ENCODE measurements at places on chromosomes 7 and 10.

DNA sequence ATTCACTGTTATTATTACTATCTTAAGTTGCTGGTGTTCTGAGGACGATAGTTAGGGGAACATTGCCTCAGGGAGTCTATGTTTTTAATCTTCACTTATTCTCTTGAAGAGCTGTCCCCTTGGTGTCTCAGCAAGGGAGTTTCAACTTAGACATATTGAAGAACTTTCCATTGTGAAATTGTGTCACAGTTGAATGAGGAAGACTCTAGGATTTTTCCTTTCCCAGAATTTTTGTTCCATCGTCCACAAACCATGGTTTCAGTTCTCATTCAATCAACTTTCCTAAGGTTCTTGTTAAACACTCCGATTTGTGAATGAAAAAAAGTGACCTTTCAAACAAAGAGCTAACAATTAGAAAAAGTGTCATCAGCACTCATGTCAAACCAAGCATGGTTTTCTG, 128.3 kb downstream of the GATA3 start:
- DNase-seq: no peak

DNA sequence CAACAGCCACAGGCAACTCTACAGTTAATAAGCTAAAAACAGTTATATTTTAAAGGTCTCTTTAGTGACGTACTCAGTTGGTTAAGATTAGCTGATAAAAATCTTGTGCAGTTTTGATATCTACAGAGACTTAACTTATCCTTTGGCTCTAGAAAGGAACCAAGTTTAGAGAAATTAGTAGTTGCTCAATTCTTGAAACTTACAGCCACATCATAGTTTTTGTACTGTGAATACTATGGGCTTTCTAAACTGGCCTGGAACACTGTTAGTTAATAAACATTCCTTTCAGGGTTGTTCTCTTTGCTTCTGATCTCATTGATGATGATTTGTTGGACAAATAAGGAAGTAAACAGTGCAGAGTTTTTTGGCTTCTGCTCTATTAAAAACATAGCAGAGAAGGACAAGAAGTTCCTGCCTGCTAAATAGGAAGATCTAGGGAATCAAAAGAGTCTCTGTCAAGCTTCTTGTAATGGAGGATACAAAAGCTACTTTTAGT, 73.1 kb downstream of the MKLN1 start:
- DNase-seq: no peak

GRCh38 chr10:110918643-110919348, at the start of gene BBIP1:
Gene BBIP1 (minus strand): TSS chr10:110919180. CDS start chr10:110918157, 1,023 bp downstream.
- DNase-seq: no peak

DNA sequence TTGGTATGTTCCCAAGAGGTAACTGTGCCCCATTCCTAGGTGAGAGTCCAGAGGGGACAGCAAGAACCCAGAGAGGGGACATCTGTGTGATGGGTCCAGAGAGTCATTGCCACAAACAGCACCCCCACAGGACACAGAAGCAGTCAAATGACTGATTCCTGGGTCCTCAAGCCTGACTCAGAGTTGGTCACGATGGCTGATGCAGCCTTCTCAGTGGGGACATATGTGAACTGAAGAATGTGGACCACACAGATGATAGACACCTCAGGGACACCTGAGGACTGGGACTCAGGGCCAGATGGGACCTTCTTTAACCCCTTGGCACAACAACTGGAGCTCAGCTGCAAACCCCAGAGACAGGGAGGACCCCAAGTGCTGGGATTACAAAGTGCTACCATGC, 96.5 kb downstream of the STRA8 start:
- no peak for DNase-seq

GRCh38 chr10:132319853-132320653, 11.9 kb upstream of the LRRC27 start:
- peak; percentile 64 for DNase-seq

- DNase-seq: no peak
Observed at GRCh38 chr7:113083132-113083815, 3.4 kb downstream of the GPR85 start.

DNA sequence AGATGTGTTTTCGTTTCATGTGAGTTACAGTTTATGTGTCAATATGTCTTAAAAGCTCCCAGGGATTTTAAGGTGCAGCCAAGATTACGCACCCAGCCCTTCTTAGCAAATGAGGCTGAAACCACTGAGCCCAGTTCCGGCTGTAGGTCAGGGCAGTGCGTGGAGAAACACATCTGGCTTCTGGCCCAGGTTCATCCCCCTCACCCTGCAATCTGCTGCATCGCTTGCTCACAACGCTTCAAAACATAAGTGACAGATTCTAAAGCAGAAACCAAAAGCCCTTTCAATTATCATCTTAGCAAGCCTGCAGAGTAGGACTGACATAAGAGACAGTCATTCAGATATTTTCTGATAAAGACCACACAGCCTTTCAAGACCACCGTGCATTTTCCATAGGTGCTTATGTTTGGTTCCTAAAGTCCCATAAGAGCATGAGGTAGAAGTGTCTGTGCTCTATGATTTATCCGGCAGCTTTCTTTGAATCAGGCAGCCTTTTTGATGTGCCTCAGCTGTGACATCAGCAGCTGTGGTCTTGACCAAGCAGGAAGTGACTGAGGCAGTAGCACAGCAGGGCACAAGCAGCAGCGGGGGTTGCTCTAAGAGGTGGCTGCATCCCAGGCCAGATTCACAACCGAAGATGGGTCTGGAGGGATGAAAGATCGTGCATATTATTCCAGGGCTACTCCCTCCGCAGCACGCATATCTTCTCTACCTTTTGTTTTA, 72.1 kb upstream of the LYZL2 start:
- no peak for DNase-seq

- DNase-seq: peak; percentile 70
Observed at GRCh38 chr10:95290461-95291364, at the start of gene PDLIM1. Gene PDLIM1 (minus strand): TSS chr10:95291003. CDS start chr10:95290915, 88 bp downstream.

- DNase-seq: no peak
Observed at GRCh38 chr10:49382226-49382625, 13.7 kb downstream of the DRGX start.

- DNase-seq: peak; percentile 80
Observed at GRCh38 chr10:95755511-95756004, 405 bp upstream of the ENTPD1 start.

DNA sequence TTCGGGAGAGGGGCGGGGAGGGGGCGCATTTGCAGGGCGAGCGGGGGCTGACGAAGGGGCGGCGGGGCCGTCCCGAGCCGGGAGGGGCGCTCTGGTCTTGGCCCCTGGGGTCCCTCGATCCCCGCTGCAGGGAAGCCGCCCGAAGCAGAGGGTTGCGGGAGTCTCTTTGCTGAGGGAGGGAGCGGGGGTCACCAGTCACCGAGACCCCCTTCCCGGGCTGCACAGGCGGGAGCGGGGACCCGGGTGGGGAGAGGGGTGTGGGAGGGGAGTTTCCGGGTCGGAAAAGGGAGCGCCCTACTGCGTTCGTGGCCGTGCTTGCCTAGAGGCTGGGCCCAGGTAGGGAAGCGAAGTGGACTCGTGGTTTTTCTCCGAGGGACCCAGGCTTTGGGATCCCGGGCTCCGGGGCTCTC, 422 bp downstream of the AP1S1 start:
- no peak for DNase-seq

- no peak for DNase-seq
Observed at GRCh38 chr10:23419655-23420329, 19.1 kb upstream of the OTUD1 start.

- no peak for DNase-seq
Observed at GRCh38 chr10:50951365-50951764, 65.9 kb upstream of the A1CF start.

GRCh38 chr7:4645246-4645645, 36.8 kb upstream of the FOXK1 start:
- DNase-seq: no peak

DNA sequence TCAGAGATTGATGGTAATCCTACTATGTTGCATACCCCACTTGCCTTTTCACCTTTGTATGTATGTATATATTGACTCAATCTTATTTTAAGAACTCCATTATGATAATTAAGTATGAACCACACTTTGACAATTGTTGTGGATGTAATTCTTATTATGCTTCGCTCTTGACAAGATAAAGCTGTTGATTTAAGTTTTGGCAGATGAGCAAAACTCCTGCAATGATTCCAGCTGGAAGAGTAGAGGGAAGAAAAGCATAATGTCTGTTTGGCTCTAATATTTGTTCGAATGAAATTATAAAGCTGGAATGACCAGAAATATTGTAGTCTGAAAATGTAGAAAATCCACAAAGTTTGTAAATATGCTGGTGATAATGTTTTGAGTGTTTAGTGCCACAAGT, 83.8 kb upstream of the AKR1E2 start:
- no peak for DNase-seq

GRCh38 chr7:16921151-16921550, 39.4 kb upstream of the AGR3 start:
- no peak for DNase-seq

DNA sequence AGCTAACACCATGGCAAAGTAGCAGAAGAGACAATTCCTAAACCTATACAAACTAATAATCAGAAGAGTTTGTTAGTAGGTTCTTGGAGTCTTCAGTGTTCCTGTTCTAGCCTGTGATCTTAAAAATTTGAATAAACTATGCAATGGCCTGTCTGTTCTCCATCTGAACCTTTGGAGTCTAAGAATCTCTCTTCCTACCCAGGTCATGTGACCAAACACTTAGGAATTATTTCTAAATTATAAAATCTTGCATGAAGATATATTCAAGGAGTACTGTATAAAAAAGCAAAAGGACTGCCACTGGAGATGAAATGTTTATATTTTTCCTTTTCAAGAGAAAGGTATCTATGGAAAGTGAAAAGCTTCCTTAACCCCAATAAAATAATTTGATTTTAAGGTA, 2.4 kb downstream of the MKI67 start:
- DNase-seq: no peak

DNA sequence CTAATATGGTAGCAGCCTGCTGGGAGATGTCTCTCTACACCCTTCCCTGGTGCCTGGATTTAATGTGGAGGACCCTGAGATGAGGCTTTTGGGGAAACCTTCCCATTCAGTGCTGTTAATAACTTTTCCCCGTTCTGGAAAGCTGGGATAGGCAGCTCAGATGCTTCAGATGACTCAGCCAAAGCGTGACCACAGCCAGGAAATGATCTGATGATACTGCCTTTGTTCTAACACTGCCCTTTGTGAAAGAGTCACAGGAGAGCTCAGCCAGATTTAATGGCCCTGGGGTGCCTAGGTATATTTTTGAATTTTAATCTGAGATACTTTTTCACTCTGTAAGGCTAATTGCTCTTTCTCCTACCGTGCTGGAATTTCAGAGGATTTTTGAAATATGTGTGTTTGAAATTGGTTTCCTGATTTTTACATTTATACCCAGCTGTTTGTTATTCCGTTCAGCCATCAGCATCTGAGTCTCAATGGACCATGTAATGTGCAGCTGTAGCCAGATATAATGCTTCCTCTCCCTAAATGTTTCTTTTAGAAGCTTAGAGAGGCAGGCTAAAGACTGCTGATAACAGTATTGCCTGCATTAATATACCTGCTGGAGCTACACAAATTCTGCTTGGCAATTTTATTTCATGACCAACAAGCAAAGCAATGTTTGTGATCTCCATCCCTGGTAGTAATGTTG, 17.8 kb downstream of the CELF2 start:
- peak; percentile 77 for DNase-seq

DNA sequence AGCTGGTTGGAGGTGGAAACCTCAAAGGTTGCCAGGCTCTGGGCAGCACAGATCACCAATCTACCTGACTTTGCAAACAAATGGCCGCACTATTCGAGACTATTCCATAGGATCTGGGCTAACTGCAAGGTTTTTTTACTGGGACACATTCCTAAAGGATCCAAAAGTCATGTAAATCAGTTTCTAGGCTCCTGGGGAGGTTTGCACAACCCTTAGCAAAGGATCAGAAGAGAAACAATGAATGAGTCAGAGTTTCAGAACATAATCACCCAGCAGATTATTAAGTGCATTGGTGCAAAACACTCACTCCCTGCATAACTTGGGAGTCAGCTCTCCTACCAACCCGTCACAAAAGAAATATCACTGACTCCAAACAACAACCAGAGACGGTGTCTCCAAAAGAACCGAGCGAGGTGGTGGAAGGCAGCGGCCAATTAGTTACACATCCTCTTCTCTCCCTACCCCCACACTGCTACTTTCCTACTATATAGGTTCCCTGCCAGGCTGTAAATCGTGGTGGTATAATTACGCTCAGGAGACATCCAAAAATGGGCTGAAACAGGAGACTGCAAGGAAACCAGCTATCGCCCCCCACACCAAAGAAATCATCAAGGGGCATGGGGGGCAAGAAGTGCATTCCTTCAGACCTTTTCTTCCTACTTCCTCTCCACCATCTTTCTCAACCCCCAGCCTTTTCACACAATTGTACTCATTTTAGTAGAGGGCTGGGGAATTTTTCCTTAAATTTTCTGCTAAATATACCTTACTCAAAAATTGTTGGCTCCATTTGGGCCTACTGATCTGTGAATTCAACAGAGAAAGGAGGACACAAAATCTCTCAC, 3.2 kb downstream of the UBE2H start:
- DNase-seq: peak; percentile 31

- DNase-seq: peak; percentile 22
Observed at GRCh38 chr10:69179089-69179742, 818 bp upstream of the SUPV3L1 start.

DNA sequence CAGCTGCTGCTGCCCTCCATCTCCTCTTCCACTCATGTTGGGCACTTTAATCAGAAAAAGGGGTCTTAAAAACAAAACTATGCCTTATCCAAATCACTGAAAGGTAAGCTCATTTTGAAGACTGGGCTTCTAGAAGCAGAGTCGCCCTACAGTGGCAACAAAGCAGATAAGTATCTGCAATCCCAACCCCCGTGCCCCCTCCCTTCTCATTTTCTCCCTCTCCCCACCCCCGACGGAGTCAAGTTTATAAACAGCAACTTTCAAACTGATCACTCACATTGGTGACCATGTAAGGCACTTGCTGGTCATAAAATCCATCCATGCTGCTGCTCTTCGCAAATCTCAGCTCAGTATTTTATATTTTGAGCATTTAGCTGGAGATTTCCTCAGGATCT, 738 bp downstream of the ETV1 start:
- DNase-seq: no peak

GRCh38 chr10:112945811-112946210, 4.2 kb upstream of the TCF7L2 start:
- no peak for DNase-seq

DNA sequence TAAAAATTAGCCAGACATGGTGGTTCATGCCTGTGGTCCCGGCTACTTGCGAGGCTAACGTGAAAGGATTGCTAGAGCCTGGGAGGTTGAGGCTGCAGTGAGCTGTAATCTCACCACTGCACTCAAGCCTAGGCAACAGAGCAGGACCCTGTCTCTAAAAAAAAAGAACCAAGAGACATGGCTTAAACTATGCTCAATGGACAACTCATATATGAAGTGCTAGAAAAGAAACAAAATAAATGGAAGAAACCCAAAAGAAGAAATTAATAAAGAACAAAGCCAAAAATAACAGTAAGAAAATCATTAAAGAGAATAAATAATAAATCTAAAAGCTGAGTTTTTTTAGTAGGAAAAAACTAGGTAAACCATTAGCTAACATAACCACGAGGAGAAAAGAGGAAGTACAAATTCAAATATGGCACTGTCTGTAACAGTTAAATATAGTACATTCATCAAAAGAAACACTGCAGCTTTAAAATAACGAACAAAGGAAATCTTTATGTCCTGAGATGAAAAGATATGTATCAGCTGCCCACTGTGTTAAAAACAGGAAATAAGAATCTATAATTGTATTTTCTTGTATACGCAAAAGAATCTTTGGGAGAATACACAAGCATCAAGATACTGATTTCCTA, 48.7 kb downstream of the UPF2 start:
- no peak for DNase-seq
